ENCODE measurements at places on chromosomes 16 and 17.

GRCh38 chr16:64339052-64339770 is 782.7 kb downstream of the CDH11 start:
- no peak for DNase-seq

DNA sequence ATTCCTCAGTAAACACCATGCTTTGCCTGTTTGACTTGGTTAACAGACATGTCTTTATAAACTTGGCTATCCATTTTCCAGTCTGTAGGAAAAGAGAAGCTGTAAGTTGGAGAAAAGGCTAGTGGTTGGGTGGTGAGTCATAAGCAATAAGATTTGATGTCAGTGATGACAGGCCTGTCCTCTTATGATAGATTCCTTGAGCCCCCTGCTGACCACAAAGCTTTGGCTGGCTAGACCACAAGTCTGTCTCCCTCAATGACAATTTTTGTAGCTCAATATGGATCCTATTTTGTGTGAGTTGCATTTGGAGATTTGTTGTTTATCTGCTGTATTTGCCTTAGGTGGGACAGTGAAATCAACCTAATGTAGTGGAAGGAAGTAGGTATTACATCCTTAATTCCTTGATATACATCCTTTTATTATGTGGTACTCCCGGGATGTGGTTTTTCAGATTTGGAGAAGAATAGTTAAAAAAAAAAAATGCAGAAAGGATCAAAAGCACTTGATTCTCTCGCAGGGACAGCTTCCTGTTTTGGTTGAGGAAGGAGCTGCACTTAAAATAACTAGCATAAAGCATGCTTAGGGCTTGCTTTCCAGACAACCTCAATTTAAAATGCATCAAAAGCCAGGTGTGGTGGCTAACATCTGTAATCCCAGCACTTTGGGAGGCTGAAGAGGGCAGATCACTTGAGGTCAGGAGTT is 67.4 kb downstream of the SIAH1 start:
- no peak for DNase-seq

- DNase-seq, result peak; percentile 29
These were observed 5.7 kb upstream of the VAT1L start for GRCh38 chr16:77782694-77783093.

DNA sequence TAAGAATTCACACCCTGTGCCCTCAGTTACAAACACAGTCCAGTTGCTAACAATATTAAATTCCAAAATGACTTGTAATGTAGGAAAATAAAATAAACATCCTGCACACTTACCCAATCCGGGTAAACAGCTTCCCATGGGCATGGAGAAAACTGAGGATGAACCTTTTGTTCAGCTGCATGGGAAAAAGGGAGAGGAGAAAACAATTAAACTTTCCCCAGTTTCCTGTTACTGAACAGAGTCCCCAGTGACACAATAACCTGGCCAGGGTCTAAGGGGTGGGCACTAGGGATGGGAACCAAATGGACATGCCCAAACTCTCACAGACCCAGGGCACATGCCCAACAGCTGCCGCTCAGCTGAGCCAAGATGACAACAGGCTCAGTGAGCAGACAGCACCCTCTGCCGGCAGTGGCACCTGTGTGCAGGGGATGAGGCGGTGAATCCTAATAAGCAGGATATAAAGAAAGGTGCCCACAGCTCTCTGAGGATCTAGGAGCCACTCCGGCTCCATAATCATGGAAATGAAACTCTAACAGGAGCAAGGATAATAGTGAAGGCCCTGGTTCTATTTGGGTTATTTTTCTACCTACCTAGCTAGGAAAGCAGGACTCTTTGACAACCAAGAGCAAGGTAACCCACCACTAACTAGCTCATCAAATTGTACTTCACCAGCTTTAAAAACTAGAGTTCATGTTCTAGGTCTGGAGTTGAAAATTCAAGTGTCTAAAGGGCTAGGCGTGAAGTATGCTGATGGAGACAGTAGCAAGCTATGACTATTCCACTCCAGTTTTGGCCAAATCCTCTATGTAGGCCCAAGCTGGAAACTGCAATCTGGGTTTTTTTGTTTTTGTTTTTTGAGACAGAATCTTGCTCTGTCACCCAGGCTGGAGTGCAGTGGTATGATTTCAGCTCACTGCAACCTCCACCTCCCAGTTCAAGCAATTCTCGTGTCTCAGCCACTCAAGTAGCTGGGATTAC is 58.8 kb downstream of the SMG6 start:
- peak; percentile 75 for DNase-seq

DNA sequence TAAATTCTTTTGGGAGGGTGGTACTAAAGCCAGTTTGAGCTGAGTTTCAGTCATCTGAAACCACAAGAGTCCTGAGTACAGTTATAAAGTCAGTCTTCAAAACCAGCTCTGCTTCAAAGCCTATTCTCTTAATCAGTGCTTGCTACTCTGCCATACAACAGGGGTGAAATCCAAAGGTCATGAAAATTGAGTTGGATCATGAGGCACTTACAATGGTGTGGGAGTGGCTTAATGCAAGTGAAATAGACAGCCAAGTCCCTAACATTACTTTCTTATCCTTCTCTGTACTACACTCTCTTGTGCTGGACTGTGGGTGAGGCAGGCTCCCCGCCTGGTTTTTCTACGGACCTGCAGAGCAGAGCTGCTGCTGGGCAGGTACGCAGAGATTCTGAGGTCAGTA is 12.4 kb downstream of the CBLN1 start:
- DNase-seq, result no peak

DNA sequence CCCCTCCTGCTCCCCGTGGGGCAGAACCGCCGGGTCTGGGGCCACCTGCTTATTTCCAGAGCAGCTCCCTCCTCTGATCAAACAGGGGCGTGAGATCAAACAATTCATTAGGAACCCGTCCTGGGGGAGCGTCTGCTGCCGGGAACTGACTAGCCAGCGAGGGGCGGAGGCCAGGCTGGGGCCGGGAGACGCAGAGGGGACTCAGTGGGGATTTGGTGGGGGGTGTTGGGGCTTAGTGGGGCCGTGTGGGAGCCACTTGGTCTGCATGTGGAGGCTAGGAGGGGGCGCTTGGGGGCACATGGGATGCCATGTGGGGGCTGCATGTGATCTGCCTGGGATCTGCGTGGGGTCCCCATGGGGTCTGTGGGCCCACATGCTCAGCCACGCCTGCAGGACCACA is 20.5 kb upstream of the CACNA1H start:
- DNase-seq, result no peak

GRCh38 chr17:45240905-45241327 is 19.2 kb downstream of the FMNL1 start:
- DNase-seq, result no peak

DNA sequence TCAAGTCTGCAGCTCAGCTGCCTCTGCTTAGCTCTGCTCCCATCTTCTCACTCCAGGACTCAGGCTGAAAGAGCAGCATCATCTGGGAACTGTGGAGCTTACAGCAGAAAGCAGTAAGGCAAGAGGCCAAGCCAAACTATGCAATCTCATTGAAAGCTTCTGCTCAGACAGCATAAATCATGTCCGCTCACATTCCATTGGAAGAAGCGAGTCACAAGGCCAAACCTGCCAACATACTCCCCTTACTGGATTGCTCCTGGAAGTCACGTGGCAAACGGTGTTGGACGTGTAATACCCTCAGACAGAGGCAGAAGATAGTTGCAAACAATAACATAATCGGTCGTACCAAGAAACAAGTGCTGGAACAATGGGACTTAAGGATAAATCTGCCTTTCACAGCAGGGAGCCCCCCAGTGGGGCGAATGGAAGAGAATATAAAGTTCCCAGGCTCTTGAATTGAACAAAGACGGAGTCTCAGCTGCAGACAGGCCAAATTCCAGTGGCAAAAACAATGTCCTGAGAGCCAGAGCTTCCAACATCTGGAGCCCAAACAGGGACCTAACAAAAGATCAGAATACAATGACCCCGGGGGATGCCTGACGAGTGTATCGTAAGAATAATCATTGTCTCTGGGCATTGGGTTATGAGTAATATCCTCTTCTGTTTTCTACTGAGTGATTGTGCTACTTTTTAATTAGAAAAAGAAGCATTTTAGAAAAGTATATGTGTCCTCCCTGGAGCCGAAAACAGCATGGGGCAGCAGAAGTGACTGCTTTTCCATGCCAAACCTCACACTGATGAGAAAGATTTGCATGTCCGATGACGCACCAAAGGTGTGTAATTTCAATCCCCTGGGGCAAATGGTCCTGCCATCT is 68.4 kb downstream of the CMC2 start:
- DNase-seq, result no peak

DNA sequence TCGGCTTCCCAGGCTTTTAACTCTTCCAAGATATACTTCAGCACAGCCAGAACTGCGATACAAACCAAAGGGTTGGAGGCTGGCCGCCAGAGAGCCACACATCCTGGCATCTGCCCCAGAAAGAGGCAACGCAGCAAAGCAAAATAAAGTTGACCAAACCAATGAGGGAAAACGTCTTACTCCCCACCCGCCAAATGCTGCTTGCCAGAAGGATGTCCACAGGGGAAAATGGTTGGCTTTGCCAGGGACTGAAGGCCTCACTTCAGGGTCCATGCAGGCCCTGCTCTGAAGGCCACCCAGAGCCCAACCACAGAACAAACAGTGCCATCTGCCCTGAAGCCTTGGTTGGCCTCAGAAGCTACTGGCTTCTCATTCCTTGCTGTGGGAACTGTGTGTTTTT is 15.0 kb downstream of the CACNG1 start:
- no peak for DNase-seq

- DNase-seq, result no peak
These were observed 20.3 kb downstream of the ALOX15B start for GRCh38 chr17:8059131-8059530.

- no peak for DNase-seq
These were observed 110.3 kb downstream of the CCT6B start for GRCh38 chr17:34850964-34851363.

- peak; percentile 86 for DNase-seq
These were observed 11.0 kb downstream of the P3H4 start for GRCh38 chr17:41800601-41801373.

GRCh38 chr17:77414811-77415400 is 274.1 kb downstream of the SEC14L1 start:
- no peak for DNase-seq

DNA sequence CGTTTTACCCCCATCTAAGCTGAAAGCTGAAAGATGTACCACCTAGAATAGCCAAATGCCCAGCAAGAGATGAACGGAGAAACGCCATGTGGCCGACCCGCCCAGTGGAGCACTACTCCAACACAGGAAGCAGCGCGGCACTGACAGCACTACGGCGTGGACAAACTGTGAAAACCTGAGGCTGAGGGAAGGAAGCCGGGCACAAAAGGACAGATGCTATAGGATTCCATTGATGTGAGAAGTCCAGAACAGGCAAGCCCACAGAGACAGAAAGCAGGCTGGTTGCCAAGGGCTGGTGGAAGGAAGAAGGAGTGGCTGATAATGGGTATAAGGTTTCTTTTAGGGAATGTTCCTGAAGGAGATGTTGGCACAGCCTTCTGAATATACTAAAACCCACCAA is 29.4 kb upstream of the SLC38A8 start:
- no peak for DNase-seq

DNA sequence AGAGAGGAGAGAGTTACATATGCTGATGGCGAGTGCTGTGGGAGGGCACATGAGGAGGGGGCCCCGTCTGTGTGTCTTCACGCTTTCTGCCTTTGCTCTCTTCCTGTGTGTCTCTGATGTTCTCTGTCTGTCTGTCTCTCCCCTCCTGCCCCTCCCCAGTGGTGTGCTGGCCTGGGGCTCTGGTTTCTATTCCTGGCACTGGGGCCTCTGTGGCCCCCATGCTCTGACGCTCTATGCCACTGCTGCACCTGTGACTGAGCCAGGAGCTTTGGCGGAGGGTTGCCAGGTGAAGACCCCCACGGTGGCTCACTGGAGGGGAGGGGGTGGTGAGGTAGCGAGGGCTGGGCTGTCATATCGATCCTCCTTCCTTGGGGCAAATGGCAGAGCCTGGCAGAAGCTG is 24.6 kb upstream of the BRD7 start:
- no peak for DNase-seq
